IPS DF 6.9 (cell line): ENCODE measurements at places on chromosomes 1 and 21.

GRCh38 chr1:9475061-9475627 is 64.1 kb upstream of the SLC25A33 start:
- peaks cover 2% of the 10 kb centered on the region; the same call in 1 of the 2 replicates for H3K4me1 ChIP-seq
- no peak overlapping the region for H3K27ac ChIP-seq
- H3K36me3 ChIP-seq = no peaks in the 10 kb centered on the region

DNA sequence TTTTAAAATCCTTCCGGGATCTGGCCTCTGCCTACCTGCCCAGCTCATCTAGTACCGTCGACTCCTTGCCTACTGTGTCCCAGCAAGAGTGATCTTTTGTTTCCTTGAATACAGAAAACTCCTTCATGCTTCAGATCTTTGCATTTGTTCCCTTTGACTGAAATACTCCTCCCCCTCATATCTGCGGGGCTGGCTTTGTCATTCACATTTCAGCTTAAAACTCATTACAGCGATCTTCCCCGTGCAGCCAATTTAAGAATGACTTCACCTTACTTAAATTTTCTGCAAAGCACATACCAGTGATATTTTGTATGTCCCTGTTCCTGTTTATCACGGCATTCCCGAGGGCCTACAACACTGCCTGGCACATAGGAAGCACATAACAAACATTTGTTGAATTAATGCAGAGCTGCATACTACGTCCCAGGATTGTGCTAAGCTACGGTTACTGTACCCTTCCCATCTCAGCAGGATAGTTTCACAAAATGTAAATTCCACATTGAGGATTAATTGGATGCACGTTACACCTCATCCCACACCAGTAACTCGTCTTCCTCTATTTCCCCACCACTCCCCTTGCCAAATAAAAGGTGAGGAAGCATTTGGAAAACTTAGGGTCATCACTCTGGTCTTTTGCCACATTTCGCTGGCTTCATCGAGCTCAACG is 837 bp upstream of the DESI2 start:
- H3K36me3 ChIP-seq = no peaks in the 10 kb centered on the region
- peaks cover 6% of the 10 kb centered on the region; the same call in 1 of the 2 replicates for H3K4me1 ChIP-seq
- no peak for DNase-seq
- no peaks in the 10 kb centered on the region for H3K27me3 ChIP-seq

DNA sequence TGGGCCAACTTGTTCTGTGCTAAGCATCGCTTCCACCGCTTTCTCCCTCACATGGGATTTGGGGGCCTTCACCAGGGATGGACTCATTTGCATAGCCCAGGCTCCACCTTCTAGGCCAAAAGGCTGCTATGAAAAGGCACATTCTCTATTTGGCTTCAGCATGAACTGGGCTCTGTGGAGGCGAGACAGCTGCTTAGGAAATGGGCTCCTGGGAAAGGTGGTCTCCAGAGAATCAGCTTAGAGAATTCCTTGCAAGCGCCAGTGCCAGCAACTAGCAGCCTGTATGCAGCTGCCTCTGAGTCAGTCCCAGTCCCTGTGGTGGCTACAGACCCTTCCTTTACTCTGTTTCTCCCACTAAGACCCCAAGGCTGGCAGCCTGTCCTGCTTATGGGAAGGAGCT is 214.5 kb downstream of the HIVEP3 start:
- H3K4me3 ChIP-seq = no peak overlapping the region
- H3K4me1 ChIP-seq = no peaks in the 10 kb centered on the region
- no peaks in the 10 kb centered on the region for H3K36me3 ChIP-seq
- no peak overlapping the region for H3K27ac ChIP-seq
- no peaks in the 10 kb centered on the region for H3K27me3 ChIP-seq
- DNase-seq = no peak

DNA sequence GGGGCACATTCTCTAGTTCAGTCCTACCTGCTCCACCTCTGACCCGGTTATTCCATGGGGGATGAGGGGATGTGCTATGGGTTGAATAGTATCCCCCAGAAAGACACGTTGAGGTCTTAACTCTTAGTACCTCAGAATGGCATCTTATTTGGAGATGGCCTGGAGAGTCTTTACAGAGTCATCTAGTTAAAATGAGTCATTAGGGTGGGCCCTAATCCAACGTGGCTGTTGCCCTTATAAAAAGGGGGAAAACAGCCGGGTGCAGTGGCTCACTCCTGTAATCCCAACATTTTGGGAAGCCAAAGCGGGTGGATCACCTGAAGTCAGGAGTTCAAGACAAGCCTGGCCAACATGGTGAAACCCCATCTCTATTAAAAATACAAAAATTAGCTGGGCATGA is 5.7 kb downstream of the TMPRSS3 start:
- H3K4me1 ChIP-seq = peaks cover 9% of the 10 kb centered on the region; the same call in 1 of the 2 replicates
- DNase-seq = no peak
- H3K36me3 ChIP-seq = no peaks in the 10 kb centered on the region

DNA sequence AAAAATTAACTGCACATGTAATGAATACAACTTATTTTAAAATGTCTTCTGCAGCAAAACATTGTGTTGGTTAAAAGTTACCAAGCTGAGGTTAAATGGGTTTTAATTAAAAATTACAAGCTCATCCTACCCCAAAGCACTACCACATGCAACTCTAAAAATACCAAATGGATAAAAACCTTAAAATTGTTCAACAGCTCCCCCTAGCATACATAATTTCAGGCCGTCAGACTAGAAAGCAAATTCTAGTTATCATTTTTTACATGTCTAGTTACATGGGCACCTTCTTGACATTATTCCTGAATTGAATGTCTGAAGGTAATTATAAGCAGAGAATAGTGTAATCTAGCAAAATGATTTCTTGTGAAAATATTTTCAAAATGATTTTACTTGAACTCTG is 176.5 kb downstream of the C1orf21 start:
- no peak overlapping the region for H3K27ac ChIP-seq
- H3K36me3 ChIP-seq = no peaks in the 10 kb centered on the region
- DNase-seq = no peak
- no peaks in the 10 kb centered on the region for H3K27me3 ChIP-seq
- no peaks in the 10 kb centered on the region for H3K4me1 ChIP-seq

DNA sequence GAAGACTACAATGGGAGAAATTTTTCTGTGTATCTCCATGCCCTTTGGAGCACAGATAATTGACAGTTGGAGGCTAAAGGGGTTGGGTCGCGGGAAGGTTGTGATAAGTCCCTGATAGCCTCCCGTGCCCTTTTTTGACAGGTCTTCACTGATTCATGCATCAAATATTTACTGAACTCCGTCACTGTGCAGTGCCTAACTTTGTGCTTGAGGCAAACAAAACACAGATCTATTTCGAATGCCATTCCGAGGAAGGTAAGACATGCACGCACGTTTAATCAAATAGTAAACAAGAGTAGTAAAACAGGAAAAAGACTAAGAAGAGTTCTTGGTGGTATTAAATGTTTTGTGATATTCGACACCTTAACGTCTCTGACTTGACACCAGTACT is 494 bp upstream of the PIP5K1A start:
- no peaks in the 10 kb centered on the region; the same call in 1 of the 2 replicates for H3K4me1 ChIP-seq
- DNase-seq = no peak
- H3K27me3 ChIP-seq = no peaks in the 10 kb centered on the region
- peak overlapping the region; percentile 73 for H3K4me3 ChIP-seq
- no peaks in the 10 kb centered on the region for H3K36me3 ChIP-seq
- no peak overlapping the region for H3K27ac ChIP-seq

GRCh38 chr1:60672449-60672848 is 409.9 kb upstream of the NFIA start:
- no peak overlapping the region for H3K4me3 ChIP-seq
- no peak for DNase-seq
- H3K27ac ChIP-seq = no peak overlapping the region
- no peaks in the 10 kb centered on the region for H3K4me1 ChIP-seq
- no peaks in the 10 kb centered on the region for H3K36me3 ChIP-seq

- DNase-seq = no peak
- no peaks in the 10 kb centered on the region for H3K36me3 ChIP-seq
- H3K4me3 ChIP-seq = no peak overlapping the region
- no peak overlapping the region for H3K27ac ChIP-seq
- no peaks in the 10 kb centered on the region for H3K27me3 ChIP-seq
These were observed 36.0 kb downstream of the NUAK2 start for GRCh38 chr1:205285381-205286101.

DNA sequence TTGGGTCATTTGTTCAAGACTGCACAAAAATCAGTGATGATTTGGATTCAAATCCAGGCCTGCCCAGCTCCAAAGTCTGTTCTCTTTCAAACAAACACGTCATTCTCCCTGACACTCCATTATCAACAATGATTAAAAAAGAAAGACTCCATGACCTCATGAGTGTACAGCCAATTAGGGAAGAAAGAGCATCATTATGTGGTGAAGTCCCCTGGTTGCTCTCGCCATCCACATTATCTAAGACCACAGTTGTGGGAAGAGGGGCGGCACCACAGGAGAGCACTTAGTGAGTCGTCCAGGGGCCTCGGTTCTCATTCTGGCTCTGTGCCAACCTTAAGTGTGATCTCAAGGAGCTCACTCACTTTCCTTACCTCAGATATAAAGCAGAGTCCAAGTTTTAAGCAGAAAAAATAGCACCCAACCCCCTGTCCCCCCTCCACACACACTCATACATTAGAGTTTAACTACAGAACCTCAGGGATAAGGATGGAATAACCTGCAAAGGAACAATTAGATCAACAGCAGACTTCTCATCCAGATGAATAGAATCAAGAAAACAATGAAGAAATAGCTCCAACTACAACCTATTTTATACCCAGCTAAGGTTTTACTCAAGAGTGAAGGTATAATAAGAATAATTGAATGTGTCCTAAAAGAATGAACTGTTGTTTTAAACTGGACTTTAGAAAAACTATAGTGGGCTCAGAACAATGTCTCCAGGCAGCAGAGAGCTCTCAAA is 47.8 kb downstream of the COL6A1 start:
- no peak overlapping the region for H3K27ac ChIP-seq
- H3K4me1 ChIP-seq = peaks cover 2% of the 10 kb centered on the region; the same call in 1 of the 2 replicates
- DNase-seq = no peak
- H3K36me3 ChIP-seq = no peaks in the 10 kb centered on the region
- H3K4me3 ChIP-seq = no peak overlapping the region

- H3K4me3 ChIP-seq = no peak overlapping the region
- no peak overlapping the region for H3K27ac ChIP-seq
- no peaks in the 10 kb centered on the region for H3K4me1 ChIP-seq
- no peaks in the 10 kb centered on the region for H3K27me3 ChIP-seq
- DNase-seq = no peak
- H3K36me3 ChIP-seq = no peaks in the 10 kb centered on the region
These were observed 84.2 kb downstream of the ABCA4 start for GRCh38 chr1:94036730-94037129.

GRCh38 chr1:27393641-27394281 is 1.3 kb downstream of the GPR3 start:
- H3K36me3 ChIP-seq = 0 out of 2 replicates have a peak, but pooled peaks cover 3% of the 10 kb centered on the region
- DNase-seq = no peak
- H3K4me3 ChIP-seq = no peak overlapping the region

DNA sequence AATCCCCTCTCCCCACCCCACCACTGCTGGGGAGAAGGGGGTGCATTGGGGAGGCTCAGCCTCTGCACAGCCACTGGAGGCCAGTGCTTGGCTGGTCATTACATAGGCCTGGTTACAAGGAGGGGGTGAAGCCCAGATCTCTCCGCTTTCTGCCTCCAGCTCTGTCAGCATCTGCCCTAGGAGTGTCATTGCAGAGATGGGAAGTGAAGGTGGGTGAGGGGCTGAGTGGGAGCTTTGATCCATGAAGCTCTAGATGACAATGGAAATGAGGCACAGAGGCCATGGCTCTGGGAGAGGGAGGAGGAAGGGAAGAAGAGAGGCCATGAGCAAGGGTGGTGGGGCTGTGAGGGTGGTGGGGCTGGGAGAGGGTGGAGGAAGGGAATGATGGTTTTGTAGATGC is 411.6 kb downstream of the MATN1 start:
- H3K4me3 ChIP-seq = no peak overlapping the region
- no peak for DNase-seq
- H3K27me3 ChIP-seq = no peaks in the 10 kb centered on the region
- H3K27ac ChIP-seq = no peak overlapping the region
- H3K4me1 ChIP-seq = no peaks in the 10 kb centered on the region

DNA sequence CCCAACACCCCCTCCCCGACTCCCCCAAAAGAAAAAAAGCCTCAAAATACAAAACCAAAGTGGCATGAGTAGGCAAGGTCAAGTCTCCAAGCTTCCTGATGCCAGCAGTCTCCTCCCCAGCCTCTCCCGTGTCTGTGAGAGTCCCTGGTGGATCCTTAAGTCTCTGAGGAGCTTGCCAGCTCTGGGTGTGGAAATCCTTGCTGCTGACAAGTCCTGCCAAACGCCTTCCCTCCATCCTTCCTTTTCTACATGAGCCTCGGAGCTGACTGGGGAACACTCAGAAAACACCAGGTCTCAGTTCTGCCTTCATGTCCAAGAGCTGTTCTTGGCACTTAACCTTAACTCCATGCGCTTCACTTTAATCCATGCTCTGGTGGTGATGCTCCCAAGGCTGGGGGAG is 3.7 kb upstream of the ETV3L start:
- H3K4me3 ChIP-seq = no peak overlapping the region
- no peak for DNase-seq
- no peaks in the 10 kb centered on the region for H3K36me3 ChIP-seq
- H3K27ac ChIP-seq = no peak overlapping the region
- no peaks in the 10 kb centered on the region; the same call in 1 of the 2 replicates for H3K4me1 ChIP-seq
- no peaks in the 10 kb centered on the region for H3K27me3 ChIP-seq

DNA sequence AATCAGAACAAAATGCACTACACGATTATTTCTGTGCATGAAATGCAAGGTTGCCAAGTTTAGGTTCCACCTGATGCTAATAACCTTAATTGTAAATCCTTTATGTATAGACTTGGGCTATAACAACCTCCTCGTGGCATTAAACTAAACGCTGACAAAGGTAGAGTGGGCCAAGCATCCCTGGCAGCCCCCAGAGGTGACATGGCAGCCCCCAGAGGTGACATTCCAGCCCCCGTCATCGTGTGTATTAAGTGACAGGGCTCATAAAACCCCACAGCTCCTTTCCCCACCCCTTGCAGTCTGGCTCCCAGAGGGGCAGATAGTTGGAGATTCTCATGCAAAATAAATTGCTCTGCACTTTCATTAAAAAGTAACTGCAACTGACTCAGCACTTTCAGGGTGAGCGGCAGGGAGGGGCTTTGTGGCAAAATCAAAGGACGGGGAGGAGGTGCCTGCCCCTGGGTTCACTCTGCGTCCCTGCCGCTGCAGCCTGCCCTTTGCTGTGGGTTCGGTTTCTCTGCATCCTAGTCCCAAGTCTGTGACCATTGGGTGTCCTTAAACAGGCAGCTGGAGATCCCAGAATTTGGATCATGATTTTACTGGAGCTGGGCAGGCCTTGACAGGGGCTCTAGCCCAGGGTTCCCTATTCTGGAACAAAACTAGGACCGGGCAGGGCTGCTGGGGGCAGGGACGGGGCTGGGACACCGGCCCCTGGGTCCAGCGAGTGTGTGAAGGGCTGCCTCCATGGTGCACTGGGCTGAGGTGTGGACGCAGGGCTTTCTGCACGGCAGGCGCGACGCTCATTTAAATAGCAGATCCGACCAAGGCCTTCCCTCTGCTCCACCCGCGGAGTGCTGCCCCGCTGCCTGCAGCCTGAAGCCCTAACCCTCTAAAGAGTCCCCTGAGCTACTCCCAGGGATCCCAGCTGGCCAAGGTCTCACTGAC is 234.9 kb upstream of the VAMP3 start:
- no peak overlapping the region for H3K4me3 ChIP-seq
- no peak for DNase-seq
- H3K4me1 ChIP-seq = peaks cover 20% of the 10 kb centered on the region
- H3K27ac ChIP-seq = no peak overlapping the region
